ENCODE measurements at places on chromosomes 3 and 15. TPM values are rescaled to one million over a fixed set of nuclear protein-coding genes. Genes with fewer than 3 reads are reported as not detected.

- DNase-seq: no peak
Measured at GRCh38 chr3:111764645-111765091, 94.4 kb upstream of the PHLDB2 start.

- no peak for DNase-seq
Measured at GRCh38 chr3:190673148-190673547, 159.3 kb downstream of the IL1RAP start.

GRCh38 chr3:16142350-16143025 is 32.0 kb upstream of the GALNT15 start:
- DNase-seq: no peak

DNA sequence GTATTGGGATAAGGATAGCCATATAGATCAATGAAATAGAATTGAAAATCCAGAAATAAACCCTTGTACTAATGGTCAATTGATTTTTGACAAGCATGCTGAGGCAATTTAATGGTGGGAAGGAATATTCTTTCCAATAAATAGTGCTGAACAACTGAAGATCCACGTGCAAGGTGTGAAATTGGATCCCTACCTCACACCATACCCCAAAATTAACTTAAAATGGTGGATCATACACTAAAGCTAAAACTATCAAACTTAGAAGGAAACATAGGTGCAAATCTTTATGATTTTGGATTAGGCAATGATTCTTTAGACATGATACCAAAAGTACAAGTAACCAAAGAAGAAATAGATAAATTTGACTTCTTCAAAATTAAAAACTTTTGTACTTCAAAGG is 22.1 kb upstream of the SYNM start:
- DNase-seq: no peak

GRCh38 chr3:27758083-27758482 is 36.0 kb upstream of the EOMES start:
- no peak for DNase-seq

- no peak for DNase-seq
Measured at GRCh38 chr3:188296761-188297612, 143.0 kb downstream of the LPP start.

DNA sequence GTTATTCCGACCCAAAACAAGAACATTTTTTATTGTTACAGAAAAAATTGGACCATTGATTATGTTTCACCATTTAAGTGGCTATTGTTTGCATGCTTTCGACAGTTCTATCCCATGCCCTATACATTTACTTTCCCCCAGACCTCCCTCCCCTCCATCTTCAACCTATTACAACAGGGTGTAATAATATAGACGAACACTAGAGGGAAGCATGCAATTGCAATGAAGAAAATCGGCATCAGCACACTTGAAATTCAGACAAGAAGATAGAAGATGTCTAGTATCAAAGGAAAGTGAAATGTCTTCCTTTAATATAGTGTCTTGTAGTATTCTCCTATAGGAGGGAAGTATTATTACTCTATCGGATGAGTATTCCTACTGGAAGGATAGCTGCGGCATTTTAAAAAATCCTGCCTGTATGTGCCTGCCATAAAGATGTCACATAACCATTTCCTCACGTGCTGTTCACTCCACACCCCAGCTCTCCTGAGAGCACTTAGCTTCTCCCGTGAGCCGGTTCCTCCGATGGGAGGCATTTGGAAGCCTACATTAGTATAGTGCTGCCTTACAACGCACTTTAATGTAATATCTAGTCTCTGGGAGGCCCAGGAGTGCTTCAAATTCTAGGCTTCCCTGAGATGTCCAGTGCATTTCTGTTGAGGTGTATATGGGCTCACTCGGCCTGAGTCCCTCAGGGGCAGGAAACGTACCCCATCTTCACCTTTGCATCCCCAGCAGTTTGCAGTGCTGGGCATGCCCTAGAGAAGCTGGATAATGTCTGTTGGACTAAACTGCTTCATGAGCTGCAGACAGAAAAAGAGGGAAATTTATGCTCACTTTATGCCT is 17.8 kb upstream of the ERICH6 start:
- DNase-seq: no peak

- DNase-seq: no peak
Measured at GRCh38 chr15:54605043-54605442, 591.7 kb downstream of the RSL24D1 start.

- DNase-seq: no peak
Measured at GRCh38 chr15:58469432-58470353, 37.9 kb downstream of the LIPC start.

- no peak for DNase-seq
Measured at GRCh38 chr3:152235709-152236298, 32.9 kb upstream of the MBNL1 start.

DNA sequence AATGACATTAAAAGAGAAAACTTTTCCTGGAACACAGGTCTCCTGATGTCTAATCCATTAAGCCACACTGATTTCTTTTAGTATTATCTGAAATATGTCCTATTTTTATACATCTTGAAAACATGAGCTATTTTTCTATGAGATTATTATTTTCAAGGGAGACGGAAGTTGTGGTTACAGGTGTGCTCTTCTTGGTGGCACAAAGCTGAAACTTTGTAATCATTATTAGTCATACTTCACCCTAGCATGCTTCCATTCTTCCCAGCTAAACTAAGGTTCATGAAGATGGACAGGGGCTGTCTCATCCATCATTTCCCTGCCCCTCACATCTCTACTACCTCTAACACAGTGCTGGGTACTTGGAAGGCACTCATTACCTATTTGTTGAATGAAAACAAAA is 85.6 kb upstream of the POU1F1 start:
- no peak for DNase-seq

DNA sequence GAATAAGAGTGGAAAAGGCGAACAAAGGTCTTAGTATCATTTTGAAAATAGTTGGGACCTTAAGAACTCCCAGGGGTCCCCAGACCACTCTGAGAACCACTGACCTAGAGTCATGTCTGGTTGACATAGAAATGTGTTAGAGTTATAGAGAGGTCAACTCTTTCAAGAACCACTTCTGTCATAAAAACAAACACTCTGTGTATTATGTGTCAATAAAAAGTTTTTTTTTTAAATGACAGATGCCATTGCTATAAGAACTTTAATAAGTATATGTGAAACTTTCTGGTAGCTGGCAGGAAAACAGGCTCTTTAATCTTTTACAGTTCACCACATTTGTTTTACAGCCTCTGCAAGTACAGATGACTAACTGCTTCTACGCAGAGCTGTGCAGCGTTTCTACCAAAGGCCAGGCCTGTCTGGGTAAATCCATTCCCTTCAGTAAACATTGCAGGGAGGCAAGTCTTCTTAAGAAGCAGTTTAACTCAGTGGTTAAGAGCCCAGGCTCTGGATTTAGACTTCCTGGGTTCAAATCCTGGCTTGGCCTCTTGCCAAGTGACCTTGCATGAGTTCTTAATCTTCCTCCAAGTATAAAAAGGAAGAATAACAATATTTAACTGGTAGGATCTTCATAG is 56.6 kb downstream of the RFTN1 start:
- no peak for DNase-seq

DNA sequence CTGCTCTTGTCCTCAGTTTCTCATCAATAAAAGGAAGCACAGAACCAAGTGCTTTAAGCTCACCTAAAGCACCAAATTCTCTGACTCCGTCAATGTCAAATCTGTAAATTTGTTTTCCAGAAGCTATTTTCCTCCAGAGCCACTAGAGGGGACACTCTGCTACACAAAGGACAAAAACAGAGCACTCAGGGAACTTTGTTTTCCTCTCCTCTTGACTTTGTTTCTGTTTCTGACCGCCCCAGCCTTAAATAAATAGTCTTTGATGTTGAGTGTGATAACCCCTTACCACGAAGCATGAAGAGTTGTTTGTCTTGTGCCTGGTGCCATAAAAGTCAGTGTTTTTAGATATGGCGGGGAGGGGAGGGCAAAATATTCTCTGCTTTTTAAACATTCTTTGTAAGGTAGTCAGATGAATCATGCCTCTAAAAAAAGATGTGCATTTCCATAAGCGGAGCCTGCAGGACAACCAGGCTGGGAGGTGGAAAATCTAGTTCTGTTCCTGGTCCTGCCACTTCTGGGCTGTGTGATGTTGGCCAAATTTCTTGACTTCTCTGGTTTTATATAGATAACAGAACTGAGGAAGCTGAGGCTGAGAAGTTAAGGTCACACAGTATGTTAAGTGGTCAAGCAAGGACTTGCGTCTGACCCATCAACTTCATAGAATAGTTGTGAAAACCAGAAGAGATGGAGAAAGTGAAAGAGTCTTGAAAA is 7.3 kb upstream of the ZBTB38 start:
- DNase-seq: no peak

DNA sequence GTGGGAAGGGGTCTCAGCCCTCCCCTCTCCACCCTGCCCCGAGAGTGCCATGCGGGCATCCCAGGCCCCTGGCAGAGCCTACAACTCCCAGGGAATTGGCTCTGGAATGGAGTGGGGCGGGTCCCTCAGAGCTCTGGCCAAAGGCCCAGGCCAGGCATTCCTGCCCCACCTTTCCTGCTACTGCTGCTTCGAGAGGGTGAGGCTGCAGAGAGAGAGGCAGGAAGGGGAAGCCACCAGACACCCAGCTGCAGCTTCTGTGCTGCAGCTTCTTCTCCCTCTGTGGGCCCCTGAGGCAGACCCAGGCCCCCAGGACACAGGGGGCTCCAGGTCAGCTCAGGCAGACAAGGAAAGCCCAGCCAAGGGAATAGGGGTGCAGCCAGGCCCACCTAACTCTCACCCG is 2.7 kb downstream of the ALS2CL start:
- no peak for DNase-seq

DNA sequence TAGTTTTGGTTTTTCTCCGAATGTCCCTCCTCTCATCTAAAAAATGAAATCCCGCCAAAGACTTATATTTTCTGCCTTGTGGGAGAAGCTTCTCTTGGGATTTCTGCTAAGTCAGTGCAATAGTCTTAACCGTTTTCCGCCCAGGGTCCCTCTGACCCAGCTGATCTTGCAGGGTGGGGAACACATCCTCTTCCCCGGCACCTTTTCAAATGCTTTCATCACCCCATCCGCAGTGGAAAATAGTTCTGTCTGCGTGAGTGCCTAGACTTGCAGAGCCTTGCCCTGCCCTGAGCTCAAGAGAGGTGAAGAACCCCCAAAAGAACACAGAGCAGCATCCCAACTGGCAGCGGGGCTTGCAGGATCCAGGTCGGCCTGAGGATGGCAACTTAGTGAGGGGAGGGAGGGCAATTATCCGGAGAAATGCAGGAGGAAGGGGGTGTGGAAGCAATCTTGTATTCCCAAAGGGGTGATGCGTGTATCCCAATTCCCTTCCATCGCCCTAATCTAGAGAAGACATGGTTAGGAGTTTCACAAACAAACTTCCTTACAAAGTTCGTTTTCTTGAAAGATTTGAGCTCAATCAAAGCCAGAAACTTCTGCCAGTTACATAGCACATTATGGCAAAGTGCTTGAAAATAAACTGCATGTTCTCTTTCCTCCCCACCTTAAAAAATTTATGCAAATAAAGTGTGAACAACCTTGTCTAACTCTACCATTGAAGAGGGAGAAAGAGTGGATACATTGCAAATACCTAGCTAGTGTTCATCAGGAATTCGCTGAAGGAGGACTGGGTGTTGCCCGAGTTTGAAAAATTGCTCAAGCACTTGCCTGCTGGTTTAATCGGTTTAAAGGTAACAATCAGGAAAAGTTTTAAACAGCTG is 79.9 kb downstream of the NR2F2 start:
- DNase-seq: no peak

DNA sequence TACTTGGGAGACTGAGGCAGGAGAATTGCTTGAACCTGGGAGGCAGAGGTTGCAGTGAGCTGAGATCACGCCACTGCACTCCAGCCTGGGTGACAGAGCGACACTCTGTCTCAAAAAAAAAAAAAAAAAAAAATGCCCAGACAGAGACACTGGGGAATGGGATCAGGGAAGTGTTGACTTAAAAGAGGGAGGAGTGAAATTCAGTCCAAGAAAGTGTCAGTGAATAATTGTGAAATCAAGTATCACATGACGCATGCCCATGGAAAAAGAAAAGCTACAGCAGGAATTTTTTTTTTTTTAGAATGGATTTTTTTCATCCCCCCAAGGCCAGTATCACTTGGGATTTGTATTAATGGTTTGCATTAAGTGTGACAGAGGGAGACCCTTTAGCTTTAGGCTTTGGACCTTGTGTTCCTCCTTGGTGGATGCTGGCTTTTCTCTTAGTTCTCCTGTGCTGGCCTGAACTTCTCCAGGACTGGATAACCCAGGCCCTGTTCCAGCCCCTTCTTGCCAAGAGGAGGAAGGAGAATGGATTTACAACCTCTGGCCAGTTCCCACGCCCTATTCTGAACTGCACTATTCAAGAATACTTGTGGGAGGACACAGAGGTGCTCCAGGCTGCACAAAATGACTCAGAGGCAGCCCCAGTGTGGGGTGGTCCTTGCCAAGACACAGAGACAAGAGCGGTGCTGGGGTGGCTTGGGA is 36.7 kb upstream of the ZNF774 start:
- peak; percentile 77 for DNase-seq

DNA sequence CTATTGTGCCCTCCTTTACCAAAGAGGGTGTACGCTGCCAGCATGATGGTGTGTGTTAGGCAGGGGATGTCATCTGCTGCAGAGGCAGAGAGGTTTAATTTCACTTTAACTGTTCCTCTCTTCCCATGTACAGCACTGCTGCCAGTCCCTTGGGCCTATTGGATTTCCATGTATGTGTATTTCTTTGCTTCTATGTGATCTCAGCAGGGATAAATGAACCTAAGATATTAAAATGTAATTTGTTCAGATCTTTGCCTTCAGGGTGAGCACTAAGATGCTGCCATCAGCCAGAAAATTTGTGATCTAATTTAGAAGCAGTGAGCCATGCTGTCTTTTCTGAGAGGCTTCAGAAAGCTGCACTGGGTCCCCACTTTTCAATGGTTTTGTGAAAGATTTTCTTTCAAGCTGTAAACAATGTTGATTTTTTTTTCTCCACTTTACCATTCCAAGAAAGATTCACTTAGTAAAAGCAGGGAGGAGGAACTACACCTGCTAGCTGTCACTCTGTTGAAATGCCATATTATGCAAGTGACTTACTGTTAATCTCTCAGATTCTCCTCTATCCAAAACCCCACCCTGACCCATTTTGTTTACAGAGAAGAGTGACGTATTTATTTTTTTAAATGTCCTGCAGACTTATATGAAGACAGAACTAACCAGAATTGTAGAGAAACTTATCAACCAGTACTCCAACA is 261.9 kb downstream of the TBL1XR1 start:
- no peak for DNase-seq

The TAGLN3 gene
- total RNA-seq: not detected

The AGBL1 gene
- total RNA-seq: not detected

The CHST13 gene
- 0.29 TPM for total RNA-seq

The SPINK8 gene
- total RNA-seq: not detected

The ZMYND10 gene
- total RNA-seq: 0.32 TPM

The LRRC31 gene
- total RNA-seq: not detected

The DCBLD2 gene
- total RNA-seq: 46.7 TPM

The KIF7 gene
- total RNA-seq: 14.4 TPM

The ZNF660 gene
- total RNA-seq: 2.0 TPM

The CASR gene
- not detected for total RNA-seq

The DOCK3 gene
- total RNA-seq: 0.66 TPM

The NR2E3 gene
- not detected for total RNA-seq

The THSD4 gene
- 0.64 TPM for total RNA-seq

The CFAP100 gene
- not detected for total RNA-seq

Data from breast epithelium (tissue), 4 donors.